ENCODE measurements at places on chromosomes 6 and 20. TPM values are rescaled to one million over a fixed set of nuclear protein-coding genes. Genes with fewer than 3 reads are reported as not detected.

AGPAT4 gene
- total RNA-seq = 6.1 TPM

KCNK16 gene
- not detected for total RNA-seq

RAE1 gene
- total RNA-seq = 42.8 TPM

SLC35D3 gene
- not detected for total RNA-seq

GSTA3 gene
- not detected for total RNA-seq

TCF19 gene
- 44.6 TPM for total RNA-seq

TSPYL4 gene
- total RNA-seq = 14.4 TPM

SGK2 gene
- 0.07 TPM for total RNA-seq

TMEM170B gene
- total RNA-seq = 5.6 TPM

CNKSR3 gene
- 7.3 TPM for total RNA-seq

MAPK13 gene
- total RNA-seq = 2.5 TPM

PKIB gene
- 0.13 TPM for total RNA-seq

IMPG1 gene
- total RNA-seq = not detected

DNAH8 gene
- 0.04 TPM for total RNA-seq

TMEM200A gene
- total RNA-seq = not detected

CAGE1 gene
- 0.04 TPM for total RNA-seq

SLC22A23 gene
- 16.4 TPM for total RNA-seq

Measured in pulmonary artery endothelial cell (primary cell).